ENCODE measurements at places on chromosomes 2 and 18. TPM values are rescaled to one million over a fixed set of nuclear protein-coding genes. Genes with fewer than 3 reads are reported as not detected.

Gene IL1R2
- total RNA-seq, result 0.76 TPM

Gene SCYGR4
- not detected for total RNA-seq

DNA sequence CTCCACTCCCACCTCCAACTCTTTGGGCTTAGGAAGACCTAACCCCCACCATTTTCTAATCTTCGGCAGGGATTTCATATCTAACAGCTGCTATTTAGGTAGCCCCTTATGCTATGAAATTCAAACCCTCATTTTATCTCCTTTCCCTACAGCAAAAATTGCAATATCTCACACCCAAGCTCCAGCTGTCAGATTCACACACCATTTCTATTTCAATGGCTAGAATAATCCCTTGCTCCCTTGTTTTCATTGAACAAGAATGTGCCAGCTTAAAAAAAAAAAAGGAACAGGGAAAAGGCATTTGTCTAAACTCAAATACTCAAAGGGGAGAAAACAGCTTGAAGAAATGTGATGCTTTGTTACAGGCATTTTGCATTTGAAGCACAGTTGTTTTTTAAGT, 850.6 kb upstream of the ACVR2A start:
- DNase-seq, result no peak

GRCh38 chr2:168726375-168726774, 76.1 kb upstream of the NOSTRIN start:
- DNase-seq, result no peak

Gene CFAP65
- not detected for total RNA-seq

All from dermis microvascular lymphatic vessel endothelial cell (primary cell).